T-cell (primary cell): ENCODE measurements at places on chromosomes 5 and 9. TPM values are rescaled to one million over a fixed set of nuclear protein-coding genes. Genes with fewer than 3 reads are reported as not detected.
A peak's percentile ranks its signal among the peaks of the same experiment; 100 is the strongest.

Gene PCSK1
- not detected for total RNA-seq

Gene FBP1
- 3.8 TPM for total RNA-seq

Gene FBP2
- total RNA-seq, result not detected

Gene NTRK2
- 0.05 TPM for total RNA-seq

Gene ZNF454
- total RNA-seq, result not detected

DNA sequence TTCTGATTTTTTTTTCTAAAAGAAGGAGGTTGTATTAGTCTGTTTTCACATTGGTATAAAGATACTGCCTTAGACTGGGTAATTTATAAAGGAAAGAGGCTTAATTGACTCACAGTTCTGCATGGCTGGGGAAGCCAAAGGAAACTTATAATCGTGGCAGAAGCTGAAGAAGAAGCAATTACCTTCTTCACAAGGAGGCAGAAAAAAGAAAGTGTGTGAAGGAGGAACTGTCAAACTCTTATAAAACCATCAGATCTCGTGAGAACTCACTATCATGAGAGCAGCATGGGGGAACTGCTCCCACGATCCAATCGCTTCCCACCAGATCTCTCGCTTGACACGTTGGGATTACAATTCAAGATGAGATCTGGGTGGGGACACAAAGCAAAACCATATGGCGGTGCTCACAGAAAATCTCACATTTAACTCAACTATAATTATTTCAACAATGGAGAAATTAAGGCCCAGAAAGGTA is 27.1 kb downstream of the DPYSL3 start:
- H3K27ac ChIP-seq, result no peak overlapping the region
- H3K4me3 ChIP-seq, result no peak overlapping the region
- no peaks in the 10 kb centered on the region for H3K4me1 ChIP-seq
- no peaks in the 10 kb centered on the region for H3K36me3 ChIP-seq

- no peak overlapping the region for H3K27ac ChIP-seq
- no peak overlapping the region for H3K4me3 ChIP-seq
- no peak for DNase-seq
- H3K4me1 ChIP-seq, result no peaks in the 10 kb centered on the region
- no peaks in the 10 kb centered on the region for H3K27me3 ChIP-seq
- H3K36me3 ChIP-seq, result no peaks in the 10 kb centered on the region
These were observed 72.1 kb downstream of the C7 start for GRCh38 chr5:40981420-40981819.

- no peak for DNase-seq
- H3K36me3 ChIP-seq, result no peaks in the 10 kb centered on the region
- H3K27me3 ChIP-seq, result no peaks in the 10 kb centered on the region
- H3K4me3 ChIP-seq, result no peak overlapping the region
These were observed 145.1 kb upstream of the FSTL4 start for GRCh38 chr5:133757396-133757945.

- H3K4me3 ChIP-seq, result no peak overlapping the region
- no peak overlapping the region for H3K27ac ChIP-seq
- no peaks in the 10 kb centered on the region for H3K4me1 ChIP-seq
- no peaks in the 10 kb centered on the region for H3K36me3 ChIP-seq
- H3K27me3 ChIP-seq, result no peaks in the 10 kb centered on the region
- no peak for DNase-seq
These were observed 319.6 kb downstream of the FBXL7 start for GRCh38 chr5:15819617-15820016.

DNA sequence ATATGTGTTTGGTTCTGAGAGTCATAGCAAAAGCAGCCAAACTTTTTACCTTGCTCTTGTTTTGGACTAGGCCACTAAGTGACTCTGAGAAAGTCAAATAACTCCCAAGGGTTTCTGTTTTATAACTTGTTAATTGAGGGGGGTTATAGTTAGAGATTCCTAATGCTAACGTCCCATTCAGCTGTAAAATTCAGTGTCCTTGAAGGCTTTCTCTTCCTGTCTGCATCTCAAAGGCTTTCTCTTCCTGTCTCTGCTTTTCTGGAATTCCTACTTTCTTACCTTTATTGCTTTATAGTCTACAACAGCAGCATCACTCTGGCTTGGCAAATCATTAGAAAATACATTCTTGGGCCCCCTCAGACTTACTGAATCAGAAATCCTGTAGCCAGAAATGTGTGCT is 479.5 kb upstream of the SEMA6A start:
- DNase-seq, result no peak
- H3K27ac ChIP-seq, result no peak overlapping the region
- H3K4me3 ChIP-seq, result no peak overlapping the region

- no peaks in the 10 kb centered on the region for H3K4me1 ChIP-seq
- H3K27ac ChIP-seq, result no peak overlapping the region
- no peak for DNase-seq
- H3K27me3 ChIP-seq, result no peaks in the 10 kb centered on the region
These were observed 129.5 kb downstream of the CDH6 start for GRCh38 chr5:31322946-31323345.

DNA sequence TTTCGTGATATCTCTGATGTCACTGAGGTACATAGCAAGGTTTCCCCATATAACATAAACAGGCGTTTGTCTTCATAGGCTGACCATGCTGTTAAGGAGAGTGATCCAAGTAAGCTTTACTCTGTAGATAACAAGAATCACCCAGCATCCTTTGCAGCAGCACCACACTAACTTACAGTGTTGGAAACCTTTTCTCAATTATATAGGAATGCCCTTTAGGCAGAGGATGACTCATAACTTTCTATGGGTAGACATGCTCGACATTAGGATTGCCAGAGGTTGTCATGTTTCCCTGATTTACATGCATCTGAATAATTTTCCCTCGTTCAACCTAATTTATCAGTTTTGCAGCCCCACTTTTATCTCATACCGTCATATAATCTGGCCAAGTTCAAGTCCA is 870.0 kb upstream of the CDH9 start:
- H3K36me3 ChIP-seq, result no peaks in the 10 kb centered on the region
- H3K4me1 ChIP-seq, result no peaks in the 10 kb centered on the region
- no peak overlapping the region for H3K4me3 ChIP-seq
- H3K27ac ChIP-seq, result no peak overlapping the region
- DNase-seq, result no peak

- no peaks in the 10 kb centered on the region for H3K36me3 ChIP-seq
- no peak overlapping the region for H3K4me3 ChIP-seq
- no peak for DNase-seq
- no peaks in the 10 kb centered on the region for H3K4me1 ChIP-seq
- H3K27ac ChIP-seq, result no peak overlapping the region
These were observed 76.4 kb upstream of the TARS1 start for GRCh38 chr5:33364406-33364805.

- no peaks in the 10 kb centered on the region for H3K36me3 ChIP-seq
- no peak overlapping the region for H3K4me3 ChIP-seq
- H3K4me1 ChIP-seq, result no peaks in the 10 kb centered on the region
- no peaks in the 10 kb centered on the region for H3K27me3 ChIP-seq
- DNase-seq, result no peak
These were observed 232.3 kb upstream of the PAPPA start for GRCh38 chr9:115921301-115921700.

- H3K27me3 ChIP-seq, result no peaks in the 10 kb centered on the region
- no peaks in the 10 kb centered on the region for H3K36me3 ChIP-seq
- H3K4me3 ChIP-seq, result no peak overlapping the region
- H3K27ac ChIP-seq, result no peak overlapping the region
- no peaks in the 10 kb centered on the region for H3K4me1 ChIP-seq
These were observed 62.7 kb downstream of the EPB41L4A start for GRCh38 chr5:112356178-112356956.

- no peaks in the 10 kb centered on the region for H3K36me3 ChIP-seq
- DNase-seq, result no peak
- H3K27me3 ChIP-seq, result peaks cover 13% of the 10 kb centered on the region
- peak overlapping the region; percentile 41 for H3K4me3 ChIP-seq
- H3K4me1 ChIP-seq, result peaks cover 69% of the 10 kb centered on the region
- H3K27ac ChIP-seq, result no peak overlapping the region
These were observed 1.2 kb downstream of the ABCA2 start for GRCh38 chr9:137026828-137027227.
